ENCODE measurements at places on chromosomes 12 and 14.

DNA sequence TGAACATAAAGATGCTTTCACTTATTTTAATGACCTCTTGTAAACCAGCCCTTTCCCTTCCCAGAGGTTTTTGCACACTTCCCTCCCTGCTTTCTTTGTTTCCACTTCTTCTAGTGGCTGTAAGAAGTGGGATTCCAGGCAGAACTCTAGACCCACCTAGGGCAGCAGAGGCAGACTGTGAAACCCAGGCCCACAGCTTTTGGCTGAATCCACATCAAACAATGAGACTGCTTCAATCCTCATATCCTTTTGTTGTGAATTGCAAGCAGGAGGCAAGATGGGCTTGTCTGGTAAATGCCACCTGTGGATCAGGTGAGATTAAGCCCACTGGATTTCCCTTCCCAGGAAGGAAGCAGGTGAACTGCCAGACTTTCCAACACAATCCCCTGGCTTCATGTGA, 12.8 kb downstream of the CCDC177 start:
- no peak for DNase-seq

DNA sequence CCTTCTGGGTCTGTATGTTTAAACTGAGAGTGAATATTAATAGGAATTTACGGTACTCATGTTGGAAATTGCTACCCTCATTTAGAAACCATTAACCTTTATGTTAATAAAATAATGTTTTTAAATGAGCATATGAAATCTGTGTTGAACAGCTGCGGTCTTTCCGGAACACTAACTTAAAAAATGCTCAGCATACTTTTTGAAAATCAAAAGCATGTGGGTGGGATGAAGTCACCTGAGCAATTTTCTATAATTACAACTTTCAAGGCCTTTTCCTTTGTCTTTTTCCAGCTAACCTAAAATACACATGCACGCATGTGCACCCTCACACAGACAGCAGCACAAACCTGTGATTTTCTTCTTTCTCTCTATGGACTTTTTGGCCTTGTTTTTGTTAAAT, 39.8 kb downstream of the BORCS5 start:
- DNase-seq: no peak

GRCh38 chr14:81062816-81063215, 107.4 kb downstream of the TSHR start:
- no peak for DNase-seq

- DNase-seq: no peak
These were observed 17.0 kb downstream of the NOC4L start for GRCh38 chr12:132161036-132161781.

GRCh38 chr12:112598626-112599025, 179.9 kb downstream of the PTPN11 start:
- DNase-seq: no peak

DNA sequence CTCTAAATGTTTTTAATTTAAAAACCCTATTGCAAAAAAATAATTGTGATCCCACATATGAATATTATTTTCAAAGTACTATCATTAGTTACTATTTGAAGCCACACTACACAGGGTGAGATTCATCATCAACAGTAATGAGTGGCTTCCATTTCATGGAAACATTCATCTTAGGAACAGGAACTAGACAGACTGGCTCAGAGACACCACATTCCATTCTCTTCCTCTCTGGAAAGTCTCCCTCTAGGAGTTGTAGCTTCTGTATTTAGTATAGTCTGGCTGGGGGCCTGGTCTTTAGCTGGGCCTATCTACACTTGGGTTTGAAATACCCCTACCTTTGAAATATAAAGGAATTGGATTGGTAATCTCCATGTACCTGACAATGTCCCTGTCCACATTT, 6.2 kb upstream of the VDR start:
- DNase-seq: no peak

- DNase-seq: no peak
These were observed 3.9 kb downstream of the ANKRD33 start for GRCh38 chr12:51891843-51892242.

DNA sequence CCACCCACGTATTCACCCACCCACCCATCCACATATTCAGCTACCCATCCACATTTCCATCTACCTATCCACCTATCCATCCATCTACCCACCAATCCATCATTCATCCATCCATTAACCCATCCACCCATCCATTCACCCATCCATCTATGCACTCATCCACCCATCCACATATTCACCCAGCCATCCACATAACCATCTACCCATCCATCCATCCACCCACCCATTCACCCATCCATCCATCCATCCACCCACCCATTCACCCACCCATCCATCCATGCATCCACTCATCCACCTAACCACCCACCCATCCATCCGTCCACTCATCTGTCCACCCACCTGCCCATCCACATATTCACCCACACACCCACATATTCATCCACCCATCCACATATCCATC, 70.5 kb downstream of the LGMN start:
- no peak for DNase-seq

- no peak for DNase-seq
These were observed 15.5 kb downstream of the CCDC63 start for GRCh38 chr12:110862329-110862728.

- DNase-seq: no peak
These were observed 109.5 kb downstream of the NT5DC3 start for GRCh38 chr12:103731539-103731938.
